ENCODE measurements at places on chromosomes 13 and 19. TPM values are rescaled to one million over a fixed set of nuclear protein-coding genes. Genes with fewer than 3 reads are reported as not detected.
A peak's percentile ranks its signal among the peaks of the same experiment; 100 is the strongest.

DNA sequence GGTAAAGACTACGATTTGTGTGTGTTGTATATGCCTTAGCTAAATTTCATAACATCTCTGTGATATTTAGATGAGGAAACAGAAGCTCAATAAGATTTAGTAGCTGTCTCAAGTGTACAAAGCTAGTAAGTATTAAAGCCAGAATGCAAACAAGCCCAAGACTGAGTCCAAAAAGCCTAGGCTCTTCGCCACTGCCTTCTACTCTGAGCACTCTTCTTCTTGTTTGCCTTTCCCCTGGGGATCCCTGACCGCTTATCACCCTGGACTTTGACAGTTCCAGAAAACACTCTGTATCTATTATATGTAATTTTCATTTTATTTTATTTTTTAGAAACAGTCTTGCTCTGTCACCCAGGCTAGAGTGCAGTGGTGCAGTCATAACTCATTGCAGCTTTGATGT lies 5.8 kb downstream of the TM9SF2 start:
- H3K4me1 ChIP-seq, result peaks cover 21% of the 10 kb centered on the region
- no peaks in the 10 kb centered on the region for H3K27me3 ChIP-seq
- no peak overlapping the region for H3K4me3 ChIP-seq
- peaks cover 25% of the 10 kb centered on the region for H3K36me3 ChIP-seq
- no peak for DNase-seq
- no peak overlapping the region for H3K27ac ChIP-seq

Gene ZNF570
- 8.3 TPM for total RNA-seq

GRCh38 chr19:55068950-55069864 lies 6.3 kb upstream of the RDH13 start:
- H3K27me3 ChIP-seq, result peaks cover 38% of the 10 kb centered on the region
- H3K36me3 ChIP-seq, result no peaks in the 10 kb centered on the region
- DNase-seq, result no peak

GRCh38 chr19:6925801-6926751 lies 38.7 kb downstream of the ADGRE1 start:
- H3K27ac ChIP-seq, result no peak overlapping the region
- no peaks in the 10 kb centered on the region for H3K27me3 ChIP-seq
- peak overlapping the region; percentile 48 for H3K4me3 ChIP-seq
- peaks cover 18% of the 10 kb centered on the region for H3K4me1 ChIP-seq

- no peaks in the 10 kb centered on the region for H3K27me3 ChIP-seq
- H3K4me3 ChIP-seq, result no peak overlapping the region
- DNase-seq, result no peak
- H3K36me3 ChIP-seq, result peaks cover 63% of the 10 kb centered on the region
Observed at GRCh38 chr19:7415163-7415856, 66.6 kb downstream of the ARHGEF18 start.

Gene ZNF382
- 4.4 TPM for total RNA-seq

GRCh38 chr13:29108068-29108786 lies 288.1 kb downstream of the MTUS2 start:
- H3K4me1 ChIP-seq, result no peaks in the 10 kb centered on the region
- H3K36me3 ChIP-seq, result no peaks in the 10 kb centered on the region
- H3K27ac ChIP-seq, result no peak overlapping the region
- DNase-seq, result no peak
- H3K27me3 ChIP-seq, result no peaks in the 10 kb centered on the region
- no peak overlapping the region for H3K4me3 ChIP-seq

Gene NTN5
- total RNA-seq, result 3.0 TPM

GRCh38 chr19:32526895-32527294 lies 54.1 kb upstream of the PDCD5 start:
- H3K27me3 ChIP-seq, result peaks cover 2% of the 10 kb centered on the region
- H3K27ac ChIP-seq, result no peak overlapping the region
- DNase-seq, result no peak
- no peaks in the 10 kb centered on the region for H3K36me3 ChIP-seq
- no peak overlapping the region for H3K4me3 ChIP-seq

- H3K27ac ChIP-seq, result peak overlapping the region; percentile 87
- H3K36me3 ChIP-seq, result peaks cover 49% of the 10 kb centered on the region
- H3K4me3 ChIP-seq, result peak overlapping the region; percentile 67
- peak; percentile 43 for DNase-seq
- H3K27me3 ChIP-seq, result no peaks in the 10 kb centered on the region
Observed at GRCh38 chr19:44753932-44754749, 5.6 kb downstream of the BCL3 start.

GRCh38 chr13:92591117-92591516 lies 635.5 kb upstream of the GPC6 start:
- no peak overlapping the region for H3K27ac ChIP-seq
- no peak for DNase-seq
- no peak overlapping the region for H3K4me3 ChIP-seq

GRCh38 chr13:80337288-80338081 lies 3.4 kb downstream of the SPRY2 start:
- no peak overlapping the region for H3K4me3 ChIP-seq
- no peak overlapping the region for H3K27ac ChIP-seq
- peaks cover 31% of the 10 kb centered on the region for H3K27me3 ChIP-seq
- H3K4me1 ChIP-seq, result peaks cover 35% of the 10 kb centered on the region
- no peak for DNase-seq
- H3K36me3 ChIP-seq, result no peaks in the 10 kb centered on the region

Gene CASP14
- not detected for total RNA-seq

- DNase-seq, result no peak
- no peaks in the 10 kb centered on the region for H3K36me3 ChIP-seq
- H3K4me3 ChIP-seq, result no peak overlapping the region
- no peaks in the 10 kb centered on the region for H3K4me1 ChIP-seq
- no peak overlapping the region for H3K27ac ChIP-seq
- H3K27me3 ChIP-seq, result peaks cover 3% of the 10 kb centered on the region
Observed at GRCh38 chr13:26425443-26426358, 131.8 kb upstream of the WASF3 start.

DNA sequence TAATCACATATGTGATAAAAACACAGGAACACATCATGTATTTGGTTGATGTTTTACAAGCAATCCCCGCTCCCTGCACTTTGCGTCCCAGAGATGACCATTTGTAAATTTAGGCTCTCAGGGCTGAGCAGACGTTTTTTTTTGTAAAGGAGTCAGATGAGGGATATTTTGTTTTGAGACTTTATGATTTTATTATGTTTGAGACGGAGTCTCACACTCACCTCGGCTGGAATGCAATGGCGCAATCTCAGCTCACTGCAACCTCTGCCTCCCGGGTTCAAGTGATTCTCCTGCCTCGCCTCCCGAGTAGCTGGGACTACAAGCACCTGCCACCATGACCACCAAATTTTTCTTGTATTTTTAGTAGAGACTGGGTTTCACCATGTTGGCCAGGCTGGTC lies 1.4 kb downstream of the TLE6 start:
- H3K4me1 ChIP-seq, result peaks cover 33% of the 10 kb centered on the region
- no peak for DNase-seq
- peaks cover 3% of the 10 kb centered on the region for H3K27me3 ChIP-seq
- no peak overlapping the region for H3K4me3 ChIP-seq
- H3K36me3 ChIP-seq, result no peaks in the 10 kb centered on the region

Gene ZNF211
- 29.3 TPM for total RNA-seq

- H3K36me3 ChIP-seq, result no peaks in the 10 kb centered on the region
- no peak for DNase-seq
- H3K27me3 ChIP-seq, result peaks cover 24% of the 10 kb centered on the region
- no peak overlapping the region for H3K4me3 ChIP-seq
Observed at GRCh38 chr13:113360446-113360845, 3.5 kb downstream of the GRTP1 start.

DNA sequence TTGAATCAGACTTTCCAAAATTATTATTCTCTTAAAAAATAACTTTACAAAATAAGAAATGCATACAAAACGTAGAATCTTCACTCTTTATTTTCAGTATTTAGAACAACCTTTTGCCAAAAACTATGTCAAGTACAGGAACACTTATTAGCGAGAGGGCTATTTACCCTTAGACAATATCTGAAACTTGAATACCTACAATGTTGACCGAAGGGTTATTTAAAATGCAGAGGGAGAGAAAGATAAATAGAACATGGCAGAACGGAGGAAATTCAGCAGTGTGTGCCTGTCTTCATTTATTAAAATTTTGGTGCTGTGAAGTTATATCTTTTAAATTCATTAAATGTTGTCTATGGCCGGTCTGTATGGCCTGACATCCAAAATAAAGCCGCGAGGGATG lies 198.8 kb downstream of the EFNB2 start:
- H3K4me3 ChIP-seq, result no peak overlapping the region
- no peaks in the 10 kb centered on the region for H3K4me1 ChIP-seq

Gene DOCK6
- total RNA-seq, result 0.14 TPM

- H3K4me1 ChIP-seq, result peaks cover 14% of the 10 kb centered on the region
- H3K27me3 ChIP-seq, result no peaks in the 10 kb centered on the region
- no peaks in the 10 kb centered on the region for H3K36me3 ChIP-seq
- peak overlapping the region; percentile 96 for H3K4me3 ChIP-seq
- DNase-seq, result no peak
Observed at GRCh38 chr13:78659450-78659730, 435 bp upstream of the OBI1 start.

DNA sequence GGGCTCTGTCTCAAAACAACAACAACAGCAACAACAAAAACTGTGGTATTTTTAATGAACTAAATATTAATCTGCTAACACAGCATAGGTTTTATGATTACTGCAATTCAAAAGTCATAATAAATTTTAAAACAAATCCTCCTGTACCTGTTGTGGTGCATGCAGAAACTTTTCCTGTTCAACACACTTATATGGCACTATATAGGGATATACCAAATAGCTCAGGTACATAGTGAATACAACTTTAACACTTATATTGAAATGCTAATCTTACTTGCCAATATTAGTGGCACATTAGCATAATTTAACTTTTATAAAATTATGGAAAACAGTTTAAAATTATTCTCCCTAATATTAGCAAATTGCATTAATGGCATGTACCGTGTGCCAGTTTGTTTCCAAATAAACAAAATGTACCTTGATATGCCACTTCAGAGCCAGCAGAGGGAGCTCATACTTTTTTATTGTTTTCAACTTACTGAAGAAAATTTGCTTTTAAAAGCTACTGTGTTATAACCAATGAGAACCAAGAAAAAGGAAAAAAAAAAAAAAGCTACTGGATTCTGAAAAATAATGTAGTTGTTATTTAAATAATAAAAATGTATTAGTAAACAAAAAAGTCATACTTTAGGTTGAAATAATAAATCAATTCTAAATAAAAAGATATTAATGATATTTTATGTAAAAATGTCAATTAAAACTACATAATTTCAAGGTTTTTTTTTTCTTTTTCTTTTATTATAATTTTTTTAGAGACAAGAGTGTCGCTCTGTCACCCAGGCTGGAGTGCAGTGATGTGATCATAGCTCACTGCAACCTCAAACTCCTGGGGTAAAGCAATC lies 18.0 kb upstream of the RBM26 start:
- H3K27ac ChIP-seq, result no peak overlapping the region
- H3K36me3 ChIP-seq, result no peaks in the 10 kb centered on the region
- no peaks in the 10 kb centered on the region for H3K27me3 ChIP-seq

- H3K4me1 ChIP-seq, result peaks cover 15% of the 10 kb centered on the region
- peak within 1 kb of the TSS; percentile 88 for H3K4me3 ChIP-seq
- peak within 1 kb of the TSS; percentile 51 for H3K27ac ChIP-seq
- peaks cover 23% of the 10 kb centered on the region for H3K36me3 ChIP-seq
Observed at GRCh38 chr19:53431399-53432087, at the start of gene ZNF761. ZNF761 (plus strand) TSS chr19:53431984; CDS start chr19:53447269, 15,285 bp downstream.

DNA sequence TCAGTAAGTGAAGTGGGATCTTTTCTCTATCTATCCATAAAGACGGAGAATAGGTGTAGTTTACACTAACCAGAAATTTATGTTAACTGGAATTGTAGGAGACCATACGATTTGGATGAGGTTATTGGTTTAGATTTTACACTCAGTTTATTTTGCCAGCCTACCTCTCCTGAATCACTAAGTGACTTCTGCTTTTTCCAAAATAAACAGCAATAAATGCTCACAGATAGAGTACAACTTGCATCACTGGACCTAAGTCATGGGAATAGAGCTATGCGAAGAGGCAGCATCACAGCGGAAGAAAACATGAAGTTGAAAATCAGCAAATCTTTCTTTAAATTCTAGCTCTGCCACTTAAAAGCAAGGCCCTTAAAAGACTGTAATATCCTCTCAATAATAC lies 781.0 kb downstream of the LIG4 start:
- H3K4me1 ChIP-seq, result no peaks in the 10 kb centered on the region
- no peak overlapping the region for H3K4me3 ChIP-seq
- no peak overlapping the region for H3K27ac ChIP-seq
- DNase-seq, result no peak
- no peaks in the 10 kb centered on the region for H3K27me3 ChIP-seq

Gene CRLF1
- total RNA-seq, result not detected

Gene CFD
- 2.9 TPM for total RNA-seq

Gene COX7A1
- total RNA-seq, result not detected

Gene MTUS2
- total RNA-seq, result 0.81 TPM

DNA sequence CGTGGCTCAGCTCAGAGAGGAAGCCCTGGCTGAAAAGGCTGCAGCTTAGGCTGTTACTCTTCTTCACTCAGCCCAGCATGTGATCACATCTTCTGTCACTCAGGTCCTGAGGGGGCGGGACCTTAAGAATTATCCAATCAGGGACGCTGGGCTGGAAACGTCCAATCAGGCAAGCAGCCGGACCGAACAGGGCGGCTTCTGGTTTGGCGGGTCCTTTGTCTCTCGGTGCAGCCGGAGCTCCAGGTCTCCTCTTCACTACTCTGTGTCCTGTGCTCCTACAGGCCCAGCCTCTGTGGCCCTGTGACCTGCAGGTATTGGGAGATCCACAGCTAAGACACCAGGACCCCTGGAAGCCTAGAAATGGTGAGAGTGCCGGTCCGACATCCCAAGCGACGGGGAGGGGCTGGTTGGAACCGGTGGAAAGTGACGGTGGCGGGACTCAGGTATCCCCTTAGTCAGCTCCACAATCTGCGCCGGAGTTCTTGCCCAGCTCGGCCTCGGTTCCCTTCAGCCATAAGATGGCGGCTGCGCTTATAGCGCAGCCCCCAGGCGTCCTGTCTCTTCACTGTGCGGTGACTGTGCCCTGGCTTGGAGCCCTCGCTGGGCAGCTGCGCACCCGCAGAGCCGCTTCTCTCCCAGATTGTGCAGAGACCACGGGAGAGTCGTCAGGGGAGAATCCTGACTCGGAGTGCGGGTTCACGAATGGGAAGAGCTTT lies at the start of gene ZNF93:
Gene ZNF93 (plus strand): TSS at position 218 of the 716 bp plus-strand sequence. CDS start 143 bp downstream, at position 361.
- H3K4me3 ChIP-seq, result peak within 1 kb of the TSS; percentile 96
- H3K27me3 ChIP-seq, result no peaks in the 10 kb centered on the region
- peak within 1 kb of the TSS; percentile 70 for H3K27ac ChIP-seq

DNA sequence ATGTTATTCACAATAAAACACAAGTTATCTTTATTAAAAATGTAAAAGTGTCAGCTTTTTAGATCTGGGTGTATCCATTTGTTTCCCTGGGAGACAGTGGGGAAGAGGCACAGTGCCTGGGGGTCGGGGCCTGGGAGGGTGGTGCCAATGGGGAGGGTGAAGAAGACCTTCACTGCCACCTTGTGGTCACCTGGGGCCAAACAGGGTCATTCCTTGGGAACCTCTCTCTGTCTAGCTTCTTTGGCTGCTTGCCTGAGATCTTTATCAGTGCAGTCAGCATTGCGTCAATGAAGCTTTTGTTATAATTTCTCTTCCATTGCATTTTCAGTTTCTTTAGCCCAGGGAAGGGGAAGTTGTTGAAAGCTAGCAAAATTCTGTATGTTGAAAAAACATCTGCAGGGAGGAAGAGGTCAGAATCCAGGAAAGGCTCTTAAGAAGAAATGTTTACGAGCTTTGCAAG lies 39.1 kb downstream of the PCDH8 start:
- H3K36me3 ChIP-seq, result no peaks in the 10 kb centered on the region
- H3K4me3 ChIP-seq, result no peak overlapping the region
- DNase-seq, result peak; percentile 53
- peaks cover 8% of the 10 kb centered on the region for H3K27me3 ChIP-seq
- H3K4me1 ChIP-seq, result no peaks in the 10 kb centered on the region
- H3K27ac ChIP-seq, result no peak overlapping the region

Gene KIR2DL3
- total RNA-seq, result not detected

All from CD4-positive, alpha-beta T cell (primary cell).